Left ventricle myocardium superior (tissue), 1 donor: ENCODE measurements at places on chromosomes 5 and 9. TPM values are rescaled to one million over a fixed set of nuclear protein-coding genes. Genes with fewer than 3 reads are reported as not detected.

GRCh38 chr9:73135394-73135793 is 16.3 kb upstream of the ANXA1 start:
- no peak for DNase-seq

DNA sequence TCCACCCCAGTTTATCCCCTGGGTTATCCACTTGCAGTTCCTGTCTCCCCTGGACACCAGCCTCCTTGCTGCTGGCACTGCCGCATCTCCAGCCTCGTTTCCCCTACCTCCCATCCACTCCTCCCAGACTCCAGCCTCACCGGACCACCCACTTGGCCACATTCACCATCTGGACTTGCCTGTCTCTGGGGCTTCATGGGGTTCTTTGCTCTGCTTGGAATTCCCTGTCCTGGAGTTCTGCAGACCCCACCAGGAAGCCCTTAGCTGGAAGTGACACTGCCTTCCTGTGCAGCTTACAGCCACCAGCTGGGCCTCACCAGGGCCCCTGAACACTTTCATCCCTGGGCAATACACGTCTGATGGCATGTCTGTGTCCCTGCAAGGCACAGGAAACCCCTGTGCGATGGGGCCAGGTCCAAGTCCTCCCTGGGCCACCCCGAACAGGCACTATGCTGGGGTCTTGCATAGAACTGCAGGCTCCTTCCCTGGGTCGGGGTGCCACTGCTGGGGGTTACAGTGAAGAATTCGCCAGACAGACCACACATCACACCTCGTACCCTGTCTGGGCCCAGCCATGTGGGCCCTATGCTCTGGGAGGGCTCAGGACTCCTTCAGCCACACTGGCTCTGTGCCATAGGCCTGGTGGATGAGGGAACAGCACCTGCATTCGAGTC is 3.0 kb downstream of the FLT4 start:
- peak; percentile 24 for DNase-seq

C1QTNF3 gene
- 1.1 TPM for total RNA-seq

GRCh38 chr9:128683340-128684064 is 5.5 kb upstream of the SET start:
- peak; percentile 62 for DNase-seq

- no peak for DNase-seq
Observed at GRCh38 chr5:143024228-143024920, 254.2 kb downstream of the ARHGAP26 start.

BAAT gene
- total RNA-seq, result not detected

DNA sequence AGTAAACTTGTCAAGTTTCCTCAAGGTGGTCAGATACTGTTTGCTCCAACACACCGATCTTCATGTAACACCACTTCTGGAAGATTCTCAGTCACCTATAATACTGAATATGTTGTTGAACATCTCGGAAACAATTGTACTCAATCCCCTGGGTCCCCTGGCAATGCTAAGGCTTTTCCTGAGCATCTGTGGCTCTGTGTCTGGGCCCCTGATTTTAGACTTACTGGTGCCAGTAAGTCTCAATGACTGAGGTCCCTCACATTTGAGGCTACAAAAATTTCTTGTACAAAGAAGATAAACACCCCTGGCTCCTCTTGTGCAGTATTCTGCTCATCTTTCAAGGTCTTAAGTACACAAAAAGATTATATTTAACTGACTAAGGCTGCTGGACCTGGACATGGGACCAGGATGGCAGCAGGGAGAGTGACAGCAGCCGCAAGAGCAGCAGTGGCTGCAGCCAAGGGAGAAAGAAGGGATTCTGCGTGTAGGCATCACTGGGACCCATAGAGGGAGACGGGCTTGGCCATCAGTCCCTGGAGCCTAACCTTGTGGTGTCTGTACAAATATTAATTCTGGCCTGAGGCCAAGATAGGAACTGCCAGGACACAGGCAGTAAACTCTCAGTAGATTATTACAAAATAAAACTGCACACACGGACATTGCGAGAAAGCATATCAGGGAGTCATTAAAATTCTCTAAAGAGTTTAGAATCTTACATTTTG is 49.0 kb upstream of the TNPO1 start:
- DNase-seq, result no peak

C9orf50 gene
- total RNA-seq, result not detected

GRCh38 chr5:82673057-82673809 is 395.1 kb upstream of the RPS23 start:
- no peak for DNase-seq

DNA sequence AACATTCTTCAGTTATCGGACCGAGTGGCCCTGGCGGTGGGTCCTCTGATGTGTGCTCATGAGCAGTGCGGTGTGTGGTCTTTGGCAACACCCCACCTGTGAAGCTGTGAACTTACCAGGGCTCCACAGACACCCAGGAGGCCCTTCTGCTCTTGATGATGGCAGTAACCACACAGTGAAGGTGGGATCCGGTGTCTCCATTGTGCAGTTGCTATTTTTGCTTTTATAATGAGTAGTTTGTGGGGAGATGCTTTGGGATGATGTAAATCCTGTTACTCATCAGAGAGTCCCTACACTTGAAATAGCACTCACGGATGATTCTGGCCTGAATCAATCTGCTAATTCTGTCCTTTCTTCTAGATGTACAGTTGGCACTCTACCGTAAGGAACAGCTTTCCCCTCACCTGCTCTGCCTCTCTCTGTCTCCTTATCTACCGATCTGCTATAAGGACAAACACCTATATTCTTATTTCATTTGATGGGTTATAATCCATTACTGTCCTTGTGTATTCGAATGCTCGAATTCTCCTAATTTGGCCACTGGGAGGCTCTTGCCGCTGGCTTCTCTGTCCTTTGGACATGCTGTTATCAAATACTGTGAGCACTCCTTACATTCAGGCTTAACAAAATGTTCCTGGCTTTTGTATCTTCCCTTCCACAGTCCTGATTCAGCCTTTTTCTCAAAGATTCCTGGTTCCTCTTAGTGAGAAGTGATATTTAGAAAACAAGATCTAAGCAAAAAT is 20.2 kb downstream of the ATPSCKMT start:
- DNase-seq, result no peak

- DNase-seq, result peak; percentile 88
Observed at GRCh38 chr5:171418316-171418981, 998 bp upstream of the FGF18 start.

PTGS1 gene
- total RNA-seq, result 3.4 TPM

DNA sequence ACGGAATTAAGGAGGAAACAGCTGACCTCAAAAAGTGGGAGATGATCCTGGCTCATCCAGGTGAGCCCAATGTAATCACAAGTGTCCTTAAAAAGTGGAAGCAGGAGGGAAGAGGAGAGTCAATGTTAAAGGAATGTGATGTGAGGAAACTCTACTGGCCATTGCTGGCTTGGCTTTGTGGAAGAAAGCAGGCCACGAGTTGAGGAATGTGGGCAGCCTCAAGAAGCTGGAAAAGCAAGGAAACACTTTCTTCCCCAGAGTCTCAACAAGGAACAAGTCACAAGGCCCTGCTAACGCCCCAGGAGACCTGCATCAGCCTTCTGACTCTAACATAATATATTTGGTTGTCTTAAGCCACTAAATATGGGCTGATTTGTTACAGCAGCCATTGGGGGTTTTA is 252.8 kb downstream of the PSAT1 start:
- DNase-seq, result no peak

DNA sequence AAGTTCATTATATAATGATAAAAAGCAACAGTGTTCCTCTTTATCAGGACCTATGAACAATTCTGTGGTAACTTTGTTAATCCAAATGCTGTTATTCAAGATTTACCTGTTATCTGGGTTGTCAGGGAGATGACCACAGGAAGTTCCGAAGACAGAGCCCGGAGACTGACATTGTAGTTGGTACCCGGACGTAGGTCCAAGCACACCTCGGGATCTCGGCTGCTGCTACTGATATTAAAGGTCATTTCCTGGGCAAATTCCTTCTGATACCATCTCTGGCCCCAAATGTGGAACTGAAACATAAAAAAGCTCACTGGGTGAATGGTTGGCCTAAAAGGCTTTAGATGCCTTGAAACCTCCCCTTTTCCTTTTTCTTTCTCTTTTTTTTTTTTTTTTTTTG is 96.7 kb downstream of the SUSD1 start:
- DNase-seq, result no peak

- no peak for DNase-seq
Observed at GRCh38 chr9:124788542-124789217, 11.7 kb downstream of the OLFML2A start.

DNA sequence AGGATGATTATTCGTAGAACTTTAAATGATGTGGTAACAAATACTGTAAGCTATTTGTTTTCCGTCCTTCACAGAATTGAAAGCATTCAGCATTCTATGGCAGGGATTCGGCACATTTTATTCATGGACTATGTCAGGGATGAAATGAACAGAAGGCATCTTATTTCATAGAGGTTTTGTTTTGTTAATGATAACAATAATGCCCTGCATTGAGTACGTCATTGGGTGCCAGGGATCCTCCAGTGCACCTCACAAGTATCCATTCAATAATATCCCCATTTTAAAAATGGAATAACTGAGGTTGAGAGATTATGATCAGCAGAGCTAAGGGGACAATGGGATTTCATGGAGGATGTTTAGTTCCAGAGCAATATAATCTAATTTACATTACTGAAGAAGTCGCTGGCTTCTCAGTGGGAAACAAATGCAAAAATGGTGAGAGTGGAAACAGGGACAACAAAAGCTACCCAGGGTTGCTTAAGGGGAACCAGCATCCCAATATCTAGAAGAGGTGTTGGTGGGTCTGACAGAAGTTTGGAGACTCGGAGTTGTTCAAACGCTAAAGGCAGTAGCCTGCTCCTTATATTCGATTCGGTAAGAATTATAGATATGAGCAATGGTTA is 985.7 kb upstream of the WWC1 start:
- DNase-seq, result no peak

DNA sequence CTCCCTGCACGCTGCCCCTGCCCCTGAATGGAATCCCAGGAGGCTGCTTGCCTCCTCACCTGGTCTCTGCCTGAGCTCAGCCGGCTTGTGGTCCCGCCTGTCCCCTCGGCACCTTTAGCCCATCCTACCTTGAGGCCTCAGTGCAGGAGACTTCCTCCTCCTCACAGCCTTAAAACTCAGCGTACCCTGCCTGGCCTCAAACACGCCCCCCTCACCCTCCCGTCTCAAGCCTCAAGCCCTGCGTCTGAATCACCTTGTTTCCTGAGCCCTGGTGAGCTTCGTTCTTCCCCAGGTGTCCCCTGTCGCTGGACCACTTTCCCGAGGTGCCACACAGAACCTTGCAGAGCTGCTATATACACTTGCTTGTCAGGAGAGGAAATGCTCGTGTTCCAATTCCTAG is 110.2 kb upstream of the SPIN1 start:
- DNase-seq, result no peak

- DNase-seq, result no peak
Observed at GRCh38 chr9:75588808-75589207, 301.7 kb upstream of the PCSK5 start.

C5orf52 gene
- total RNA-seq, result not detected

GRCh38 chr5:170818232-170818631 is 34.7 kb downstream of the GABRP start:
- no peak for DNase-seq

TUT7 gene
- total RNA-seq, result 15.9 TPM

IL3 gene
- not detected for total RNA-seq

GRCh38 chr5:169013208-169013728 is 287.7 kb downstream of the SLIT3 start:
- no peak for DNase-seq

GRCh38 chr5:95763941-95764340 is 32.8 kb downstream of the RHOBTB3 start:
- DNase-seq, result no peak

DNA sequence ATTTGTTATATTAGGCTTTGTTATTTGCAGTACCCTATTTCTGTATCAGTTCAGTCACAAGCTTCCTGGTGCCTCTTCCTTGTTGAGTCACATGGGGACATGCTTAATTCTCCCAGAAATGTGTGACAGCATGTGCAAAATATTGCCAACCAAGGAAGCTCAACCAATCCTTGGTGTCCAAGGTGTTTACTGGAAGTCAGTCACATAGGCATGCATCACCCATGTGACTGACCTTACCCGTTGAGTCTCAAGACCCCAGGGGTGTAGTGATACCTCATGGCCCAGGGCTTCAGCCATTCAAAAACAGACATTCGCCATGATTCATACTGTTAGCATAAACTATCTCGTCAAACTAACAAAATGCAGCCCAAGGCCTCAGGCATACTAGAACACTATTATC is 9.3 kb upstream of the ANKDD1B start:
- DNase-seq, result no peak

PPIC gene
- total RNA-seq, result 52.2 TPM

DNA sequence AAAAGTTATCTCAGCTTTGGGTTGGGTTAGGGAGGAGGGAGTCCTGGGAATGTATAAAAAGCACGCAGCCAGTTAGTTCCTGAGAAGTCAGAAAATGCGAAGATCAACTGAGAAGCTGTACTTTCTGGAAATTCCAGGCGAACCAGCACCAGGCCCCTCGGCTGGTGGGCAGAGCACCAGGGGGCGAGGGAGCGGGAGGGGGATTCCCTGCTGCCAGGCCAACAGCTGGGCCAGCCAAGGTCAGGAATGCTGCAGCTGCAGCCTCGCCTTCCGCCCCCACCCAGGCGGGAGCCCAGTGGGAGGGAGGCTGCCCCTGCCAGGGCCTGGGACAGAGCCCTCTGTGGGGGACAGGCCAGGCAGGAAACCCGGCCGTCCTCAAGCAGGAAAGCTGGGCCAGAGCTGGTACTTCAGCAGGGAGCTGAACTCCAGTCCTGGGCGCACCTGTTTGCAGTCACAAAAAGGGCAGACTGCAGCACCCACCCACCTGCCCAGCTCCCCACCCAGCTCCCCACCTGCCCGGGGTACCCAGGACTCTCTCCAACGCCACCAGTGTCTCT is 35.5 kb downstream of the VAV2 start:
- peak; percentile 46 for DNase-seq

DNA sequence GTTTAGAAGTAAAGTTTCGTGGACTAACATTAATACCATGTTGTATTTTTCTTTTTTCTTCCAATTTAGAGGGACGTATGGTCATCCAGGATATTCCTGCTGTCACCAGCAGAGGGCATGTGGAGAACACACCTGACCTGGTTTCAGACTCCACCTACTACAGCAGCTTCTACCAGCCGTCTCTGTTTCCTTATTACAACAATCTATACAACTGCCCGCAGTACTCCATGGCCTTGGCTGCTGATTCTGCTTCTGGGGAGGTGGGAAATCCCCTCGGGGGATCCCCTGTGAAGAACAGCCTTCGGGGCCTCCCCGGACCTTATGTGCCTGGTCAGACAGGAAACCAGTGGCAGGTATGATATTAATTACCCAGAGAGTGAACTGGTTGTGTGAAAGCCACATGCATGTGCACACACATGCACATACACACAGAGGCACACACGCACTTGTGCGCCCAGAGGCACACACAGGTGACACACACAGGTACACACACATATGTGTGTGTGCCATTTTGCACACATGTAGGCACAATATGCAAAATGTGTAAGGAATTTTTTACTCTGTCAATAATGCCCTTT is 52.4 kb downstream of the DMRT1 start:
- peak; percentile 34 for DNase-seq

DNA sequence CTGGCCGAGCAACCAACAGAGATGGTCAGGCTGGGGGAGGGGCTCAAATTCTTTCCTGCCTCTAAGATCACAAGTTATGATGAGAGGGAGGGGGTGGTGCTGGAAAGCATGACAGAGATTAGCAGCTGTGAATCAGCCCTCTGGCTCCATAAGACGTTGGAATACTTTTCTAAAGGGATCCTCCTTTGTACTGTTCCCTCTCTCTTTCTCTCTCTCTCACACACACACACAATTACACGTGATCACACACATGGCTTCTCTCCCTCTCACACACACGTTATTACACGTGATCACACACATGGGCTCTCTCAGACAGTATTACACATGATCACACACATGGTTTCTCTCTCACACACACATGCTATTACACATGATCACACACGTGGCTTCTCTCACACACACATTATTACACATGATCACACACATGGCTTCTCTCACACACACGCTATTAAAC is at the start of gene SLC45A2:
TSS of gene SLC45A2 (minus strand) at position 23 of the 454 bp plus-strand sequence. CDS start 110 bp downstream, outside the sequence.
- DNase-seq, result no peak

TXNDC8 gene
- total RNA-seq, result not detected
